NCI-H2081 (cell line): ENCODE measurements at places on chromosomes 6 and 20.

DNA sequence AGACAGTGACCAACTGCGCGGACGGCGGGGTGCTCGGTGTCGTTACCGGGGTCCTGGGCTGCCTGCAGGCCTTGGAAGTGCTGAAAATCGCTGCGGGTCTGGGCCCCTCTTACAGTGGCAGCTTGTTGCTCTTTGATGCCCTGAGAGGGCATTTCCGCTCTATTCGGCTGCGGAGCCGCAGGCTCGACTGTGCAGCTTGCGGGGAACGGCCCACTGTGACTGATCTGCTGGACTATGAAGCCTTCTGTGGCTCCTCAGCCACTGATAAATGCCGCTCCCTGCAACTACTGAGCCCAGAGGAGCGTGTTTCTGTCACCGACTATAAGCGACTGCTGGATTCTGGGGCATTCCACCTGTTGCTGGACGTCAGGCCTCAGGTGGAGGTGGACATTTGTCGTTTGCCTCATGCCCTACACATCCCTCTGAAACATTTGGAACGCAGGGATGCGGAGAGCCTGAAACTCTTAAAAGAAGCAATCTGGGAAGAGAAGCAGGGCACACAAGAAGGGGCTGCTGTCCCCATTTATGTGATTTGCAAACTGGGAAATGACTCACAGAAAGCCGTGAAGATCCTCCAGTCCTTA, 1.0 kb downstream of the MOCS3 start:
- DNase-seq: no peak

GRCh38 chr6:151154418-151154817, 85.3 kb upstream of the AKAP12 start:
- no peak for DNase-seq

GRCh38 chr6:135073217-135073616, 18.6 kb upstream of the HBS1L start:
- no peak for DNase-seq

DNA sequence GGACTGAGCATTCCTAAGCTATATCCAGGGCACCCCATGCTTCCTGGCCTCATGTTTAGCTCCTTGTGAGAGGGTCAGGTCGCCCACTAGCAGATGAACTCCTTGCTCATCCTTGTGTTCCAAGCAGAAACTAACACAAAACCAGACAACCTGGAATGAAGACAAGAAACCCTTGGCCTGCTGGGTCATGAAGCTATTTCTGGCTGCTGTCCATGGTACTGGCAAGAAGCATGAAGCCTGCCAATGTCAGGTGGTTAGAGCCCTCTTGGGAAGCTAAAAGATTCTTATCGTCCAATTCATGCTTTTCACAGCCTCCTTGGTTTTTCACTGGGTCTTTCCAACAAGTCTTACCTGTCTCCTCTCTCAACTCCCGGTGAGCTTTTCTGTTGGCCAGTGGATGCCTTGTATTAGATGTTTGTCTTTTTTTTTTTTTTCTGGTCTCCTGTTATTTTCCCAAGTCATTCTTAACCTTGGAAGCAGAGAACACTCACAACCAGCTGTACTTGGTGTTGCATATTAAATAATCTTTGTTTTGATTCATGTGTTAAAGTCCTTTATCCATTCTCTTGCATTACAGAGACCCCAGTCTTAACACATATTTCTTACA, 180.3 kb downstream of the ANKRD60 start:
- no peak for DNase-seq

DNA sequence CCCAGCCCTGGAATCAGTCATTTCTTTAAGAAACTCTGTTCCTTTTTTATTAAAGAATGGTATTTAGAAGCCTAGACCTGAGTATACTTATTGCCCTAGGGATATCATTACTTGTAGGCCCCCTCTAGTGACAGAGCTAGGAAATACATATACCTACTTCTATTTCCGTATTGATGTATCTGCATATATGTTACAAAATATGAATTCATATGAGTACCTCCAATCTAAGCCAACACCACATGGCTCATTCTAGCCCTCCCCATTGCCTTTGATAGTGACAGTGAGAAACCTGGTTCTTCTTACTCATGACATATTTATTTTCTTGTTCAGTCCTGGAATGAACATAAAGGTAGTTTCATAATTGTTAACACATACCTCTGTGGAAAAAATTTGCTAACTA, 137.2 kb downstream of the FARS2 start:
- DNase-seq: peak; percentile 54

DNA sequence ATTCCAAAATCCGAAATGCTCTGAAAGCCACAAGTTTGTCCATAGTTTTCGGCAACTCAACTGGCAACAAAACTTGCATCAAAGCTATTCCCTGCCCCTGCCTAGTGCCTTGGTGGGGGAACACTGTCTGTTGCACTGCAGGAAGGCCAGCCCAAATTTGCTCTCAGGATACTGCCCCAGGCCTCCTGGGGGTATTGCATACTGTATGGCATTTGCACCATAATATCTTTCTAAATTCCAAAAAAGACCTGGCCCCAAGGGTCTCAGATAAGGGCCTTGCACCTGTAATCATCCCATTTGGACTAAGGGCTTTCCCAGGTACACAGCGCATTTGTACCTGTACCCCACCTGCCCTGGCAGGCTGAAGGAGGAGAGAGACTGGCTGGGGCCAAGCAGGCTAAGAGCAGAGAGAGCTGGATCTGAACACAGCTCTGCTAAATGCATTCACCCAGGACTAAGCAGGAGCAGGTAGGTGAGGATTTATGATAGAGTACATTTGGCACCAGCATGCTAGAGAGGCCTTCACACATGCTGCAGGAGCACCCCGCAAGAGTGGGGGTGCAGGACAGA, 4.0 kb upstream of the GRM4 start:
- DNase-seq: no peak

- DNase-seq: no peak
Observed at GRCh38 chr6:140193269-140193668, 818.8 kb upstream of the CITED2 start.

- no peak for DNase-seq
Observed at GRCh38 chr6:21098744-21099143, 494.8 kb upstream of the SOX4 start.

DNA sequence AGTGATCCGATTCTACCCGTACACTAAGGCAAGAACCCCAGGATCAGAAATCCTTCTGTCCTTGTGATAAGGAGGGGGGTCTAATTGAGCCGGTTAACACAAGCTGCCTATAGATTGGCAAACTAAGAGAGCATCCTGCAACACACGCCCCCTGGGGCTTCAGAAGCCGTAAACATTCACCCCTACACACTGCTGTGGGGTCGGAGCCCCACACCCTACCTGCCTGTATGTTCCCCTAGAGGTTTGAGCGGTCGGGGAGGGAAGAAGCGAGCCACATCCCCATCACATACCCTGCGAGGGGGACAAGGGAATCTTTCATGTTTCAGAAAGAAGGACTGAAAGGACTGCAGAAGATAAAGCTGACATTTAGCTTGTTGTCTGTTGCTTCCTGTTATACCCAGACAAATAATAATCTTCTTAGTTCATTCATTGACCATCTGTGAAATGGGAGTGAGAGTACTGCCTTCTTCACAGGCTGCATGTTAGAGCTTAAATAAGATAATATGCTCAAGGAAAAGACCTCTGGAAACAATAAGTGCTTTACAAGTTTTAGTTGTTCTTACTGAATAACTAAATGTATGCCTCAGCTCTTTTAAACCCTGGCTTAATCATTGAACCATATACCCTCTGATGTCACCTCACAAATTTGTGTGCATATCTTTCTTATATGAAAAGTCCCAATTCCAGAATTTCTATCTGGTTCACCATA, 74.2 kb upstream of the RNF217 start:
- no peak for DNase-seq

- no peak for DNase-seq
Observed at GRCh38 chr6:106613590-106613989, 15.7 kb downstream of the RTN4IP1 start.

- no peak for DNase-seq
Observed at GRCh38 chr6:47446669-47447330, 30.8 kb upstream of the CD2AP start.

DNA sequence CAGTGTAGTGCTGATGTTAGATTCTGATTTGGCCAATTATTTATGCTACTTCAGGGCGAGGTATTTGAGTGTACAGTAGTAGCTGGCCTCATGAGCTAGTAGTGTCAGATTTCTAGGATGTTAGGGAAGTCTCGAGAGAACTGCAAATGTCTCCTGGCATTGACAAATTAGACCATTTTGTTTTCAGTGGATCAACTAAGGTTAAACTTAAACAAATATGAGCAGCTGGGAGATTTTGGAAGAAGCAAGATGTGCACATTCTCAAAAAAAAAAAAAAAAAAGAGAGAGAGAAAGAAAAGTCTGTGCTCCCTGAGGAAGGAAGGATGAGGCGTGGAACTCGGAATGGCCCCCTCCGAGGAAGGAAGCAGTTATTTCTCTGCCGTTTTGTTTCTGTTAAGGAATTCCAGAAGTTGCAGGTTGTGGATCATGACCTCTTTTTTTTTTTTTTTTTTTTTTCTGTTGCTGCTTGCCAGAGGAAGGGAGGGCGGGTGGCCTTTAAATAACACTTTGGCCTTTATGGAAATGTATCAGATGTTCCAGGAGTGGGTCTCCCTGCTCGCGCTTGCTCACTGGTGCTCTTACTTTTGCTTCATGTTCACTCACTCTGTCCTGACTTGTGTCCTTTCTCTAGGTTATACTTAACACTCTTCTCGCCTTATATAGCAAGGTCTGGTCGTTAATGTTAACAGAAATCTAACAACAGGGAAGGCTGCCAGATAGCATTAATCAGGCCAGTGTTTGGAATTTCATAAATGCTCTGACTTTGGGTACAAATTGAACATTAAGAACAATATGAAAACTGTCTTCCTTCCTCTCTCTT, 124.4 kb downstream of the TCP11 start:
- DNase-seq: no peak

DNA sequence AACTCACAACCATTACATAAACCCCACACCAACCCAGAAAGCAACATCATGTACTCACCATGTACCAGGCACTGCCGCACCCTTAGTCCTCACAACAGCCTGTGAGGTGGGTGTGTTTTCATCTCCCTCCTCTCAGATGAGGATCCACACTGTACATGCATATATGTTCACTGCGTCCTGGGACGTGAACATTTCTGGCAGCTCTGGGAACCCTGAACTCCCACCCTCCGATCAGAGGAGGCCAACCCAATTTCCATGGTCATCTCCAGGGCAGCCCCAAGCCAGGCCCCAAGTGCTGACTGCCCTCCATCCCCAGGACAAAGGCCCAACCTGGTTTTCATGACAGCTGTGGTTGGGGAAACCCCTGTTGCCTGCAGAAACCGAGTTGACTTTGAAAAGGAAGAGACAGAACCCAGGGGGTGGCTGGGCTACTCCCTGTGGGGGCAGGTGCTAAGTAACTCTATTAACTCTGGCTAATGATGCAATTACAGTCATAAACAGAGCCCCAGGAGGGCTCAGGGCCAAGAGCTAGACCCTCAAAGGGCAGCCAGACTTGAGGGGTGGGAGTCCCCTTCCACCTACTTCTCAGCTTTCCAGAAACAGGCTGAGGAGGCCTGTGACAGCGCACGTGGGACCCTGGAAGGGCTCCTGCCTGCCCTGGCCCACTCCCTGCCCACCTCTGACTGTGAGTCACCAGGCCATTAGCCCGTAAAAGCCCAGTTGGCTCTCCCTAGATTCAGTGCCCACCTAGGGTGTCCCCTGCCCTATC, 2.6 kb downstream of the TFEB start:
- peak; percentile 79 for DNase-seq

- DNase-seq: no peak
Observed at GRCh38 chr6:26390531-26390930, 7.6 kb downstream of the BTN2A2 start.

GRCh38 chr6:72595812-72596211, 26.1 kb upstream of the KCNQ5 start:
- DNase-seq: no peak

- no peak for DNase-seq
Observed at GRCh38 chr6:108660251-108660650, 99.5 kb downstream of the FOXO3 start.

GRCh38 chr6:12621754-12622153, 94.8 kb upstream of the PHACTR1 start:
- no peak for DNase-seq

DNA sequence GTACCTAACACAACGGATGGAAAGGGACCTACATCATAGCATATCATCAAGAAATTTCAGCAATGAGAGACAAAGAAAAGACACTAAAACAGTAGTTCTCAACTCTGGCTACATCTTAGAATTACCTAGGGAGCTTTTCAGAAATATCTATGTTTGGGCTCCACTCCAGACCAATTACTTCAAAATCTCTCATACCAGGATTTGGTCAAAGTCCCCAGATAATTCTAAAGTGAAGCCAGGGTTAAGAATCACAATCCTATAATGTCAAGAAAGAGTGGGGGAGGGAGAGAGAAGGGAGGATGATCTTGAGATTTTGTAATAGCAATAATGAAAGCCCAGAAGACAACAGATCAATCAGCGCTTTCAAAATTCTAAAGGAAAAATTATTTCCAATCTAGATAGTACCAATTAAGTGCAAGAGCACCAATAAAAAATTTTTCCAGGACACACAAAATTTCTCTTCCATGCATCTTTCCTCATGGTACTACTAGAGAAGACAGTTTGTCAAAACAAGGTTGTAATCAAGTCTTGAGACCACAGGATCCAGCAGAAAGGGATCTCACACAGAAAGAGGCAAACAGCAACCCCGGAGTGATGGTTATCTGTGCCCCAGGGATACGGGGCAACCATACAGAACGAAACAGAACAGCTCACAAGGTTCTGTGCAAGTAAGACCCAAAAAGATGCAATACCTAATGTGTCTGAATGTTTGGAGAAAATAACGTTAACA, 152.9 kb upstream of the DST start:
- DNase-seq: no peak

GRCh38 chr6:111573892-111574797, 31.5 kb downstream of the TRAF3IP2 start:
- DNase-seq: no peak

DNA sequence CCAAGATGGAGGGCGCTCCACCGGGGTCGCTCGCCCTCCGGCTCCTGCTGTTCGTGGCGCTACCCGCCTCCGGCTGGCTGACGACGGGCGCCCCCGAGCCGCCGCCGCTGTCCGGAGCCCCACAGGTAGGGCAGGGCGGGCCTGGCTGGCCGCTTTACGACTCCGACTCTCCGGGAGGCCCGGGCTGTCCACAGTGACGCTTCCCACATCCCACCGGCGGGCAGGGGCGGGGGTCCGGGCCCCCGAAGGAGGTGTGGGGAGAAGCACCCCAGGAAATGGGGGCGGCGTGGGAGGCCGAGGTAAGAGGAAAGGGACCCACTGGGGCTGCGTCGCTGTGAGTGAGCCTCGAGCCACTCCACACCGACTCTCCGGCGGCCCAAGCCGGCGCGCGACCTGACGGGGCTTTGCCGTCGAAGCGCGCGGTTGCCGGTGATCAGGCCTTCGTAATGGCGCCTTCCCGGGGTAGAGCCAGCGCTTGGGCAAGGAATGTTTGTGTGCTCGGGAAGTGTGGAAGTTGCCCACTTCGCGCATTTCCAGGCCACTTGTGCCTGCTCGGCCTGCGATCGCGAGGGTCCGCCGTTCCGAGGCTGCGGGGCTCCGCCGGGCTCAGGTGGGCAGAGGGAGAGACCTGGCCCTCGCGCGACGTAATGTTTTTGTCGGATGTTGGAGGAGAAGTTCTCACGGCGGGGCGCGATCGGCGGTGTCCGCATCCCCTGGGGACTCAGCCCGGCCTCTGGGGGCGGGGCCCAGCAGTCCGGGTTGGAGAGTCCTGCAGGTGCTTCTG, 427 bp downstream of the GINM1 start:
- DNase-seq: peak; percentile 45
